DMS153 (cell line): ENCODE measurements at places on chromosomes 16 and 17.

DNA sequence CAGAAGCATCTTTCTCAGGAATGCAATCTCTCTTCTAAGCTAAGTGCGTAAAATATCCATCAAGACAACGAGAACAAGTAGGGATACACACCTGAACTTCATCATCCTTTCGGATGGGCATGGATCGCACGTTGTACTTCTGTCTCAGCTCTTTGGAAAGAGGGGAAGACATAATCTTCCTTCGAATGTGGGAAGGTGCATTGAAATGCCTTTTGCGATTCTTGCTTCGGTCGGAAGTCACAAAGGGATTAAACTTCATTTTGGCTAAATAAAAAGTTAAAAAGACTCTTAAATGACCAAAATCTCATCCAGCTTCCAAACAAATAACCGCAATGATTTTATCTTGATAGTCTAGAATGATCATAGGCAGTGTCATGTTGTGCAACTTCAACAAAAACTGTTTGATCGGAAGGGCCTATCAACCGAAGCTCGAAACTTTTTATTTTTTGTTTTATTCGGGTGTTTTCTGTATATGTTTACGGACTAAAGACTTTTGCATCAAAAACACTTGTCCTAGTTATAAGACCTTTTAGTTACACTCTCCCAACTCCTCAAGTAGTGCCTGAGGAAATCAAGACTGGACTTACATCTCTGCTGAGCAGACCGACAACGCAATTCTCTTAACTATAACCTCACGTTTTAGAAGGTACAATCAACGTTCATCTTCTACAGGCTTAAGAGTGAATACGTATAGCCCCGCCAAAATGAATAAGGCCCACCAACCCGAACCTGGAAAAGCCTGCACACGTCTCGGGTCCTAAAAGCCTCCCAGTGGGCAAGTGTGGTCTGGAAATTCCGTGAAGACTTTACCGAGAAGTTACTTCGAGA is 727 bp downstream of the RPL26 start:
- DNase-seq: no peak

- DNase-seq: no peak
Measured at GRCh38 chr17:16377941-16378341, 3.0 kb upstream of the UBB start.

DNA sequence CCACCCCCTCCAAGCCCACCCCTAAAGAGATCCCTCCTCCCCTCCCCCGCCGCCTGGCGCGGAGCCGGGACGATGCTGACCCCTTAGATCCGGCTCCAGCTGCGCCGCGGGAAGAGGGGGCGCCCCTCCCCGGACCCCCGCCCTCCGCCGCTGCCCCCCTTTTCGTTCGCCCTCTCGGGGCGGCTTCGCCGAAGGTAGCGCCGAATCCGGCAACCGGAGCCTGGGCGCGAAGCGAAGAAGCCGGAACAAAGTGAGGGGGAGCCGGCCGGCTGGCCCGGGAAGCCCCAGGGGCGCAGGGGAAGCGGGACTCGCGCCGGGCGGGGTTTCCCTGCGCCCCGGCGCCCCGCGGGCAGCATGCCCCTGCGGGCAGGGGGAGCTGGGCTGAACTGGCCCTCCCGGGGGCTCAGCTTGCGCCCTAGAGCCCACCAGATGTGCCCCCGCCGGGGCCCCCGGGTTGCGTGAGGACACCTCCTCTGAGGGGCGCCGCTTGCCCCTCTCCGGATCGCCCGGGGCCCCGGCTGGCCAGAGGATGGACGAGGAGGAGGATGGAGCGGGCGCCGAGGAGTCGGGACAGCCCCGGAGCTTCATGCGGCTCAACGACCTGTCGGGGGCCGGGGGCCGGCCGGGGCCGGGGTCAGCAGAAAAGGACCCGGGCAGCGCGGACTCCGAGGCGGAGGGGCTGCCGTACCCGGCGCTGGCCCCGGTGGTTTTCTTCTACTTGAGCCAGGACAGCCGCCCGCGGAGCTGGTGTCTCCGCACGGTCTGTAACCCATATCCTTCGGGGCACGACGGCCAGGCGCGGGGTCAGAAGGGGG is 623 bp downstream of the CACNA1G start:
- DNase-seq: no peak

DNA sequence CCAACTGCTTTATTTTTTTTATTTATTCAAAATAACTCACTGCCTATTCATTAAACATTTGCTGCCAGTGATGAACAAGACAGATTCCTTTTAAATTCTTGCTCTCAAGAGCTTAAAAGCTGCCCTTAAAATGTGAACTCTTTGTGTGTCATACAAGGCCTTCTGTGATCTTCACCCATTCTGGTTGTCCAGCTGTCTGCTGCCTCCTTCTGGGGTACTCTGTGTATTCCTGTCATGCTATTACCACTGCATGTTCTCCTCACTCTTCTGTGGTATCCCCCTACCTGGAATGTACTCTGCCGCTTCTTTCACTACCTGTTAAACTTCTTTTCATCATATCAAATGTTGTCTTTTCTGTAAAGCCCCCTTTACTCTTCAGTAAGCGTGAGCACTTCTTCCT is 165.8 kb downstream of the CHD9 start:
- no peak for DNase-seq

DNA sequence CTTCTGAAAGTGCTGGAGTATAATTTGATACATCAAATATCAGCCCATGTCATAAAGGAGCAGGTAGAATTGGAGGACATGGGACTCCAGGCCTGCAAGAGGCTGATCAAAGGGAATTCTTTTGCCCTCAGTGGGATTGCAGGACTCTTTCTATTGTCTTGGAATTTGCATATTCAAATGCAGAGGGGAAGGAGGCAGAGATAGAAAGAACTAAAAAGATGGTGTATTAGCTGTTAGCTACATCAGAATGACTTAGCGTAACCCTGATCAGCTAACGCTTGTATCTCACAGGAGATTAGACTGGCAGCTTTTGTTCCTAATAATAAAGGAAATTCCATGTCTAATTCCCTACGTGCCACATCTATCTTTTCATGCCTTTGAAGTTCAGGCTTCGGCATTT is 1014.7 kb upstream of the RBFOX1 start:
- no peak for DNase-seq

DNA sequence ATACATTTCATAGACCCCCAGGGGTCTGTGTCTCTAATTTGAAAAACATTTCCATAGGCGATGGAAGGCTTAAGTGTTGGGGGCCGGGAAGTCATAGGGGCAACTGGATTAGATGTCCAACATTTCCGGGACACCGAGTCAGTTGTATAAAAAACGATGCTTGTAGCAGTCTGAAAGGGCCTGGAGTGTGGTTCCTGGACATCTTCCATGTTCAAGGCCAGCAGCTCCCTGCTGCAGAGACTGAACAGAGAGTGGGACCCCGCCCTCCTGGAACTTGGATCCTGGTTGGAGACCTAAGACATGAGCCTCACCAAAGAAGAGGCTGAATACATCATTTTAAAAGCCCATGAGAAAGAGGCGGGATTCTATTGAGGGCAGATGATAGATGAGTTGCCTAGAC is 82.0 kb upstream of the ZNF423 start:
- no peak for DNase-seq

GRCh38 chr17:32503251-32504165 is 16.7 kb downstream of the CDK5R1 start:
- DNase-seq: no peak

GRCh38 chr17:30788918-30789317 is 35.6 kb downstream of the CRLF3 start:
- DNase-seq: no peak

- peak; percentile 14 for DNase-seq
Measured at GRCh38 chr17:15332338-15332737, 9.1 kb downstream of the TEKT3 start.

DNA sequence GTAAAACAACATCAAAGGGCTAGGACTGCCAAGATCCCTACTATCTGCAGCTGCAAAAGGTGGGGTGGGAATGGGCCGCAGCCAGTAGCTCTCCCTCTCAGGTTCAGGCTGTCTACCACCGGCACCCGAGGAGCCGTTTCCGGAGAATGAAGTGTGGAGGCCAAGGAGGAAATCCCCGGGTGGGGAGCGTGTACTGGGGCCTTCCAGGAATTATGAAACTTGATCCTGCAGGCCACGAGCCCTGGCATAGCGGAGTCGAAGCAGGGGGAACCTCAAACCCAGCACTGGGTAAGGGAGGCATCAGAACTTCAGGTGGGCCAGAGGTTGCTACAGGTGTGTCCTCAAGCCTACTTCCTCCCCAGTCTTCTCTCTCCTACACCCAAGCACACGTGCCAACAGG is 5.1 kb downstream of the INPP5K start:
- DNase-seq: no peak

DNA sequence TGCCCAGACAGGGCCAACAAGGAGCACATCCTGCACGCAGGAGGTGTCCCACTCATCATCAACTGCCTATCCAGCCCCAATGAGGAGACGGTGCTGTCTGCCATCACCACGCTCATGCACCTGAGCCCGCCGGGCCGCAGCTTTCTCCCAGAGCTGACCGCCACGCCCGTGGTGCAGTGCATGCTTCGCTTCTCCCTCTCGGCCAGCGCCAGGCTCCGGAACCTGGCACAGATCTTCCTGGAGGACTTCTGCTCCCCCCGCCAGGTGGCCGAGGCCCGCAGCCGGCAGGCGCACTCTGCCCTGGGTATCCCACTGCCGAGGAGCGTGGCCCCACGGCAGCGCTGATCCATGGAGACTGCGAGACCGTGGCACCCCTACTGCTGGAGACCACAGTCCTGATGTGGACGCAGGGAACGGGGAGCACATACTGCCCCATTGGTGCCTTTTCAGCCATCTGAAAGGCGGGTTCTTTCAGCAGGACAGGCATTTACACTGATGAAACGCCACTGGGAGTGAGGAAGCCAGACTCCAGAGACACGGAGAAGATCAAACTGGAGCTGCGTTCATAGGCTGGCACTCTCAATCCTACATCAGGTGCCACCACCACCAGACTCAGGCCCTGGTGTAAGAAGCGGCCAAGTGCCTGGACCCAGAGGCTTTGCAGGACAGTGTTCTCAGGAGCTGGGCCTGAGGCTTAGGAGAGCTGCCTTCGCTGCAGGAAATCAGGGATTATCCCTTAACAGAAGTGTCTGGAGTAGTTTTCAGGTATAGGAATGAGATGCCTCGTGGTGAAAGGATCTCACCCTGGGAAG is 2.6 kb downstream of the NT5C start:
- no peak for DNase-seq

GRCh38 chr16:87855852-87856715 is 13.2 kb downstream of the SLC7A5 start:
- DNase-seq: peak; percentile 49

- no peak for DNase-seq
Measured at GRCh38 chr17:17748179-17748578, 66.9 kb downstream of the RAI1 start.

- DNase-seq: no peak
Measured at GRCh38 chr17:21278450-21279197, 5.9 kb upstream of the MAP2K3 start.

- no peak for DNase-seq
Measured at GRCh38 chr16:7613518-7613917, 280.9 kb downstream of the RBFOX1 start.

DNA sequence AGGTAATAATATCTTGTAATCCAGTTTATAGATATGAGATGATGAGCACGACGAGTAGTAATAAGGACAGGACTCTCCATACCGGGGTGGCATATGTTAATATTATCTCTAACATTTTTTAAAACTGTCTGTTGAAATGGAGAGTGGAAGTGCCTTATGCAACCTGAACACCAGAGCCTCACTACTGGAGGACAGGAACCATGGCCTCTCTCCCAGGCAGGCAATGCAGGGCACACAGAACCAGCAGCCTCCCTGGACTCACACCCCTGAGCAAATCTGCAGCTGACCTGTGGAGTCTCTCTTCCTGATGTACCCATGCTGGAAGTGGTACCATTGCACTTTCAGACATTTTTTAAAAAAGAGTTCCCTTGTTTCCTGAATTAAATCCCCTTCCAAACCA is 55.2 kb upstream of the ERN1 start:
- DNase-seq: no peak

GRCh38 chr17:37801171-37801570 is 56.3 kb upstream of the HNF1B start:
- DNase-seq: no peak

DNA sequence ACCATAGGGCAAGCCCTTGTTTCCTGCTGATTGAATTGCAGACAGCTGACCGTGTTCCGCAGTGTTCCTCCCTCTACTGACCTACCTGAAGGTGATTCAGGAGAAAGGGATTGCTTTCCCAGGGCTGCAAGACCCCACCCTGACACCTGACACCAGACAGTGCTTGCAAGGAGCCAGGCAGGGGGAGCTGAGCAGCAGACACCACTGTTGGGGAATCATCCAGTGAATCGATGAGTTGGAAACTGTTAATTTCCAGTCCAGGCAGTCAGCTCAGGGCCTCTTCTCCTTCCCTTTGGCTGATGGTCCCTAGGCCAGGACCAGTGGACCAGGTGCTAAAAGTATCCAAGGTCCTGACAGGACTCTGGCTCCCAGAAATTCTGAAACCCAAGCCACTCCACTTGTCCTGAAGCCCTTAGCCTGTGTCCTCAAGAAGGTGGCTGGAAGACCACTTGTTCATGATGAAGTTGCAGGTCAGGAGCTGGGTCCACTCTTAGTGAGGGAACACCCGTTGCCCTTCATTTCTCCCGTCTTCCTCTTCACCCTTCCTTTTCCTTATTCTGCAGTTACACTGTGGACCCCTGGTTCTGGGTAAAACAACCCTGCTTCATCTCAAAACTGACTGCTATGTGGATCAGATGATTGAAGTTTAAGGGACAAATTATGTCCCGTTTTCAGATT is 9.5 kb upstream of the UNK start:
- no peak for DNase-seq

GRCh38 chr16:56013962-56014552 is 138.9 kb upstream of the CES5A start:
- no peak for DNase-seq

DNA sequence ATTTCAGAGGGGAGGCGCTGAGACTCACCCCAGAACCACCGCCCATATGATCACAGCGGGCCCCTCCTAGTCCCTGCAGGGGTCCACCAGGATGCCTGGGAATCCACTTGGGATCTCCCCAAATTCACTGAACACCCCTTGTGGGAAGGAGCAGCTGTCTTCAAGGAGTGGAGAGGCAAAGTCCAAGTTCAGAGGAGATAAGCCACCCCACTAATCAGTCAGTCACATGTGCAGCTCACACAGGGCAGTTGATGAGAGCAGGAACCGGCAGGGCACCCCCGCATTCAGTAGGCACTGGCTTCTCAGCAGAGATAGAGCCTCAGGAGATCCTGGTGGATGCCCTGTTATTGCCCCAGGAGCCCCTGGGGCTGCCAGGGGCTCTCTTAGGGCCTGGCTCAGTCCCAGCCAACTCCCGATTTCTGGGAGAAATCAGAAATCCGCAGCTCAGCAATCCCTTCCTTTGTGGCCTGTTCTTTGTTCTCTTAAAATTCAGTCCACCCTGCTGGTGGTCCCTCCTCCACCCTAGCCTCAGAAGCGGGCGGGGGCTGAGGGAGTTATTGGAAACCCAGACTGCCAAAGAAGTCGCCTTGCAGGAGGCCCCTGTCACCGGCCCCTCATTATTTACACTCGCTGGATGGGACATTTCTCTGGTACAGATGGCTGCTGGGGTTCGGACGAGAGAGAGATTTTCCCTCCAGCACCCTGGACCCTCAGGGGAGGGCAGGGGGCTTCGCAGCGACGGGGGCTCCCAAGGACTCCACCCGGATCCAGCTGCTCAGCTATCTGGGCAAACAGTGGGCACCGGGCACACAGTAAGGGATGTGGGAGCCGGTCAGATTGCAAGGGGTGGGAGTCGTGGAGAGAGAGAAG is 1.8 kb downstream of the CDC42EP4 start:
- DNase-seq: no peak

GRCh38 chr16:89031715-89032659 is 55.0 kb upstream of the CBFA2T3 start:
- no peak for DNase-seq
